ENCODE measurements at places on chromosomes 16 and 17. TPM values are rescaled to one million over a fixed set of nuclear protein-coding genes. Genes with fewer than 3 reads are reported as not detected.

PRRT2 gene
- total RNA-seq = 5.0 TPM

TAC4 gene
- not detected for total RNA-seq

DNAH3 gene
- total RNA-seq = not detected

DNA sequence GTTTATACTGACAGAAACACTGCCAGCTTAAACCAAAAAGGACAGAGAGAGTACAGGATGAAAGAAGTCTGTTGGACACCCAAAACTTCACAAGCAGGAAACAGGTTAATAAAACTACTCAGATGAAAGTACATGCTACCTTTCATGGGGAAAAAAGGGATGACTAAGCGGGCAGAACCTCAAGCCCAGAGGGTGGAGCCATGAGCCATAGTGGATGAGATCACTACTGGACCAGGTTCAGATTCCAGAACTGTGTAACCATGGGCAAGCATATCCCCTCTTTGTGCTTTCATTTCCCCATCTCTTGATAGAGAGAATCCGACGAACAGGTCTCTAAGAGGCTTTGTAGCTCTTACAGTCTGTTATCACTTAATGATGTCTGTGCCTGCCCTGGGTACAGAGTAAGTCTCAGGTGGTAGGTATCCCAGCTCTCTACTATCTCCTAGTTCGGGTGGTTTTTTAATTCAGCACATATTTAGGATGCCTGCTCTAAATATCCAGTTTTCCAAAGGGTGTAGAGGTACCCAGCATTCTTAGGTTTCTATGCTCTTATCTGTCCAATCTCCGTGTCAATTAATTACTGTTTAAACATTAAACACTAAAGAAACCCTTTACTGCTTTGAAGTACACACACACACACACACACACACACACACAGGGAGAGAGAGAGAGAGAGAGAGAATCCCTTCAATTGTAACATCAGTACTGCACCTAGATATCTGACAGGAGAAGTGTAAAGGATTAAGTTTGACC, 206.7 kb downstream of the ZNF423 start:
- DNase-seq = peak; percentile 65

HLF gene
- 15.7 TPM for total RNA-seq

DNA sequence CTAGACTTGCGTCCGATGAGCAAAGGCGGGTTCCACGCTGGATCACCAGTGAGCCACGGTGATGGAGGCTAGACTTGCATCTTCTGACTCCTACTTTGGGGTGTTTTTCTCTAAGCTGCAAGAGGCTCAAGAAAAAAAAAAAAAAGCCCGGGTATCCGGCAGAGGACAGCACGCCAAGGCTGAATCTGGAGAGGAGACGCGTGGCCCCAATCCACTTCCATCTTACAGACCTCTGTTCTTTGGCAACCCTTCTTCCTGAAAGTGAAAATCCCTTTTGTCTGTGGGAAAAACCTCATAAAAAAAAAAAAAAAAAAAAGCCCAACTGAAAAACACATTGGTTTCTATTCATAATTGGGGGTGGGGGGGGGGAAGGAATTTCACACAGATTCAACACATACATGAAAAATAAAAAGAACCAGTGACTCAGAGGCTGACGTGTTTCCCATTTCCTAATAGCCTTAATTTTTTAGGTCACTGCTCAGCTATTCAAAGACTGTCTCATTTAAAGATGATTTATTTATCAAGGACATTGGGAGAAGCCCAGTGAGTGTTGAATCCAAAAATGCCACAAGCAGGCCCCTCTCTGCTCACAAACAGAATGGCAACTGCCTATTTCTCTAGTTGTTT, 258.3 kb downstream of the FOXL1 start:
- peak; percentile 51 for DNase-seq

TPSG1 gene
- 1.3 TPM for total RNA-seq
